ENCODE measurements at places on chromosomes 2 and 18.

- no peak for DNase-seq
Observed at GRCh38 chr2:98476192-98476868, 31.7 kb downstream of the INPP4A start.

DNA sequence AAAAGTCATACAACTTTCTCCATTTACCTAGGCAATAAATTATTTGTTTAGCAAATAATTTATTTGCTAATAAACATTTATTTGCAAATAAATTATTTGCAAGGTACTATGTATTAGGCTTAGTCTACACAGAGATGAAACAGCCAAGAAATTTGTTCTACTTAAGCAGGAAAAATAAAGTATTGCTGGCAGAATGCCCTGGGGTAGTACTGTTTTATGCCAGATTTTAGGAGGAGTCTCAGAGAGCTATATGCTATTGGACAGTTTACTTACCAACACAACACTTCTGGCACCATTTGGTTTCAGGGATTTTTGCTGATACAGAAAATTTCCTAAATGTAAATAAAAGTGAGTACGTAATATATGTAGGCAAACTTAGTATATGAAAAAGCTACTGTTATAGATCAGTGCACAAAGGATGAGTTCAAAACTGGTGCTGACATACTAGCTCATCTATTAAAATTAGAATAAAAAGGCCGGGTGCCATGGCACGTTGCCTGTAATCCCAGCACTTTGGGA is 23.2 kb upstream of the CDKL4 start:
- DNase-seq, result no peak

GRCh38 chr2:53484531-53484930 is 283.1 kb upstream of the CHAC2 start:
- no peak for DNase-seq

GRCh38 chr2:33323957-33324356 is 152.5 kb upstream of the RASGRP3 start:
- DNase-seq, result no peak

DNA sequence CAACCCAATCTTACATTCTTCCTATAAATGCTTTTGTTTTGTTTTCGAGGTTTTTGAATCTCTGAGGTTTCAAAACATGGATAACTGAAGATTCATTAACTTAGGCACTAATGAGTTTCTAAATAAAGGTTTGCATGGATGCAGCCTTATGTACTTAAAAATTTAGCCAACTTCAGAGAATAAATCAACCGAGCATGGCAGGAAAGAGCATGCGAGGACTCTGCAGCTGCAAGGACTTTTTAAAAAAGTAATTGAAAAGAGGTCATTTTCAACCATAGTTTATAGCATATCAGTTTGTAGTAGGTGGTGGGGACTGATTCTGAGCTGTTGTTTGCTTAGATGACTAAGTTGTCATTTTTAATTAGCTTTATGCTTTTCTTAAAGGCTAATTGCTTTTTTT is 567.0 kb upstream of the ZEB2 start:
- DNase-seq, result no peak
